Tibial nerve (tissue), 4 donors: ENCODE measurements at places on chromosomes 16 and 17. TPM values are rescaled to one million over a fixed set of nuclear protein-coding genes. Genes with fewer than 3 reads are reported as not detected.

ZNF213 gene
- 17.1 TPM for total RNA-seq

HLF gene
- 33.2 TPM for total RNA-seq

PRAC1 gene
- total RNA-seq = not detected

CCL15 gene
- total RNA-seq = not detected

TBC1D3E gene
- not detected for total RNA-seq

TUBB3 gene
- total RNA-seq = 12.0 TPM
